GM23248 (cell line): ENCODE measurements at places on chromosomes 7 and 10. TPM values are rescaled to one million over a fixed set of nuclear protein-coding genes. Genes with fewer than 3 reads are reported as not detected.
A peak's percentile ranks its signal among the peaks of the same experiment; 100 is the strongest.

DNA sequence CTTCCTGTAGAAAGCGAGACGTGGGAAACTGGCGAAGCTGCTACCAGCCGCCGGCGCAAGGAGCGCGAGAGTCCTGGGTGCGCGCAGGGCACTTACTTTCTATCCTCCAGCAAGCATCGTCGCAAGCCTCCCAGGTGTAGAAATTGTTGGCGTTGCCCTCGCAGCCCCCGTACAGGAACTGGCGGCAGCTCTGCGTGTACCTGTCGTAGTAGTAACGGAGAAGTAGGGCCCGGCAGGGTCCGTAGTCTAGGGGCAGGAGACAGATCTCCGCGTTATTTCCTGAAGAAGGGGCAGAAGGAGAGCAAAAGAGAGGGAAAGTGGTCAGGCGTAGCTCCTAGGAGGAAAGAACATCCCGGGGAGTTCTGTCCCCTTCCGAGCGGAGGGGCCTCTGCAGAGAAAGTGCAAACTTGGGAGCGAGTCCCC is 501 bp downstream of the TFPI2 start:
- H3K4me1 ChIP-seq: peaks cover 14% of the 10 kb centered on the region
- H3K27me3 ChIP-seq: no peaks in the 10 kb centered on the region
- peak; percentile 85 for DNase-seq
- peak overlapping the region; percentile 67 for H3K27ac ChIP-seq
- no peaks in the 10 kb centered on the region for H3K36me3 ChIP-seq

The SCART1 gene
- 0.65 and 2.1 TPM in 2 replicates for total RNA-seq

The GPAM gene
- 9.0 and 12.5 TPM in 2 replicates for total RNA-seq

The RET gene
- not detected in 2 replicates for total RNA-seq

GRCh38 chr7:96658022-96658412 is 51.6 kb downstream of the SEM1 start:
- no peak overlapping the region for H3K4me3 ChIP-seq
- H3K27me3 ChIP-seq: no peaks in the 10 kb centered on the region
- H3K27ac ChIP-seq: no peak overlapping the region
- DNase-seq: no peak
- H3K4me1 ChIP-seq: no peaks in the 10 kb centered on the region
- no peaks in the 10 kb centered on the region for H3K36me3 ChIP-seq

- H3K36me3 ChIP-seq: no peaks in the 10 kb centered on the region
- H3K4me3 ChIP-seq: no peak overlapping the region
- H3K4me1 ChIP-seq: no peaks in the 10 kb centered on the region
- no peak overlapping the region for H3K27ac ChIP-seq
- 0 out of 2 replicates have a peak, but pooled peaks cover 5% of the 10 kb centered on the region for H3K27me3 ChIP-seq
These were observed 26.4 kb downstream of the ADCYAP1R1 start for GRCh38 chr7:31078363-31078990.

- no peak for DNase-seq
- no peaks in the 10 kb centered on the region for H3K36me3 ChIP-seq
- H3K4me1 ChIP-seq: no peaks in the 10 kb centered on the region; the same call in 1 of the 2 replicates
- no peak overlapping the region; the same call in 1 of the 2 replicates for H3K4me3 ChIP-seq
- no peak overlapping the region for H3K27ac ChIP-seq
These were observed 702 bp downstream of the TMEM130 start for GRCh38 chr7:98869027-98869596.

DNA sequence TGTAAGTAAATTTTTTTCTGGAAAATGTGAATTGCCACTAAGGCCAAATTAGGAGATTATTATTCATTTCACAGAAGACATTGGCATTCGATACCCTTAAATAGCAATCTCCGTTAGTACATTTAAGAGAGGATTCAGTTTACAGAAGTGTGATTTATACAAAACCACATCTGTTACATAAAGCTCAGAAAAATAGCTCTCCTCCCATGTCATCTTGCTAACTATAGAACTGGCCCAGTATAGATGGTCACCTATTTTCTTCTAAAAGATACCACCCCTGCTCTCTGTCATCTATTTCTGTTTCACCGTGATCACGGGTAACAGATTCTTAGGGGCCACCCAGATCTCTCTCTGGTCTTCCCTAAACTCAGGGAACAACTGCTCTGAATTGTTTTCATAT is 119.1 kb downstream of the HIP1 start:
- H3K4me1 ChIP-seq: 0 out of 2 replicates have a peak, but pooled peaks cover 7% of the 10 kb centered on the region
- H3K27ac ChIP-seq: no peak overlapping the region
- H3K27me3 ChIP-seq: no peaks in the 10 kb centered on the region
- DNase-seq: no peak
